C1 segment of cervical spinal cord (tissue), 14 donors: ENCODE measurements at places on chromosomes 5 and 9.

DNA sequence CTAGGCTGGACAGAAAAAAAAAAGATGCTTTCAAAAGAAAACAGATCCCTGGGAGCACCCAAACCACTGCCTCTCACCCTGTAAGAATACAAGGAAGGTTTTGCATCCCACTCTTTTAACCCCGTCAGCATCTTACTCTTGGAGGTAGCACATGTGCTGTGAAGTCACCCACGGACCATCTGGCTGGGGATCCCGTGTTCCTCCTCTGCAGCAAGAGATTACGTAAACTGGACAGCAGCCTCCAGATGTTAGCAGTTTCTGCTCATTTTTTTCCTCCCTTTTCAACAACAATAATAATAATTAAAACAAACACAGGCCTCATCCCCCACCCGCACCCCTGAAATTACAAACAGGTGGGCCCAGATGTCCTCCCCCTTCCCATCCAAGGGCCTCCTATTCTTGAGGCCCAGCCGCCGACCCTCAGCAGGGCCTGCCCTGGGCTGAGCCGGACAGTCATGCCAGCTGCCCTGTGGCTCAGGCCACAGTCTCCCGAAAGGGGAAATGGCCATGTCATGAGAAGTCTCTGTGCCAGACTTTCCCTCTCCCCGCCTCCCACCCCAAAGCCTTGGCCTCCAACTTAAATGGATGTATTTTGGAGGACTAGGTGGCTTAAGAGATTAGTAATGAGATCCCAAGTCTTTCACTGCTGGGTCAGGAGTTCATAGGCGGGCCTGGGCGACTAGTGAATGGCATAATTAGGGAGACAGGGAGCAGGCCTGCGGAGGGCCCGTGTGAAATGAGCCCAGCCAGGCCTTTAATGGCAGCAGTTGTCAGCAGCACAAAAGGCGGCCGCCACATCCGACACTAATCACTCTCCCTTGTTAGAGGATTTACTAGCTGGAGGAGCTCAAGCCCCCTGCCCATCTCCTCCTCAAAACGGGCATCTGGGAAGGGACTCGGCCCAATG is 165.1 kb downstream of the PAPPA start:
- no peak for DNase-seq

DNA sequence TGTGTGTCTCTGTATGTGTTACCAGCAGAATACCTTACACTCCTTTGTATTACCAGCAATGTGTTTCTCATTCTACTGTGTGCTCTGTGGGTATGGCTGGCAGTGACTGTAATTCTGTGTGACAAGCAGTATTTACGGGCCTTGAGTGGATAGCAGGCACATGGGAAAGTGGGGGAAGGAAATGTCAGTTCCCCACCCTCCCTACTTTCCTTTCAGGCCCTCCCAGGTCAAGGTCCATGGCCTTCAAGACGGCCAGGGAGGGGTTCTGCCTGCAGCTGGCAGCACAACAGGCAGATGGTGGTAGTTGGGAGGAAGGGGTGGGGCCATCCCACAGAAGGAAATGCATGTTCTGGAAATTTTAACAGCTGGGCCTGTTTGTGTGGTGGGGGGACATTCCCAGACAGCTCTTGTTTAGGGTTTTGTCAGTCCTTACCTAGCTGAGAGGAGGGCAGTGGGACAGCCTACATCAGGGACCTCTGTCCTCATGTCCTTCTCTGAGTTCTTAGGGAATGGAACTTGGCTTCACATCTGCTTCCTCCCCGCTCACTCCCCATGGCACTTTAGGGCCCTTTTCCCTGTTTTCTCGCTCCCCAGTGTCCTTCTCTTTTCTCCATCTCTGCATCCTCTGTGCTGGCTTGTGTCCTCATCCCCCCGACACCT is 14.6 kb upstream of the TNIP1 start:
- DNase-seq: no peak

GRCh38 chr5:149264439-149265067 is 7.1 kb upstream of the AFAP1L1 start:
- DNase-seq: no peak

DNA sequence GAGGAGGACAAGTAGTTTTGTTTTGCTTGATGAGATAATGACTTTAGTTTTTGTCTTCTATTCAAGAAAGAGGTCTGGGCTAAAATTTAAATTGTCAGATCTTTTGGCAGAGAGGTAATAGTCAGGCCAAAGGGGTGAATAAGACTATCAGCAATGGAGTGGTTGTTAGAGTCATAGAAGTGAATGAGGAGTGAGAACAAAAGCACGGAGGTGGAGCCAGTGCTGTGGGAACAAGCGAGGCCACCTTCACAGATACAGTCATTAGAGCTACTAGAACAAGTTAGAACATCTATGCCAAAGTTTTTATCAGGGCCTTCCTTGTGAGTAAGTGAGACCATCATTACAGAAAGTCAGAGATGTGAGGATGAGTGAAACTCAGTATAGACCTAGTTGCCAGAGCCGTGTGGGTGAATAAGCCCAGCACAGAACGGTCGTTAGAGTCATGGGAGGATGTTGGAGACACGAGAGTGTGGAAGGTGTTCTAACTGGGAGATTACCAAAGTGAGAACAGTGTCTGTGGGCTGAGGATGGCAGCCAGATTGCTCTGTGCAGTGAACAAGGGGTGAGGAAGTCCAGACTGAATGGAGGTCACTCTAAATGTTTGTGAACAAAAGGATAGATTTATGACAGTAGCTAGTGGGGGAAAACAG is 135.1 kb downstream of the RPS23 start:
- no peak for DNase-seq

DNA sequence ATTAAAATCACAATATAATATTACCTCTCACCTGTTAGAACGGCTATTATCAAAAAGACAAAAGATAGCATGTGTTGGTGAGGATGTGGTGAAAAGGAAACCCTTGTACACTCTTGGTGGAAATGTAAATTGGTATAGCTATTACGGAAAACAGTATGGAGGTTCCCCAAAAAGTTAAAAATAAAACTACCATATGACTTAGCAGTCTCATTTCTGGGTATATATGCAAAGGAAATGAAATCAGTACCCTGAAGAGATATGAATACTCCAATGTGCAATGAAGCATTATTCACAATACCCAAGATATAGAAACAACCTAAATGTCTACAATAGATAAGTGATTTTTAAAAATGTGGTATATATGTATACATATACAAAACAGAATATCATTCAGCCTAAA is 199.9 kb downstream of the SNX18 start:
- no peak for DNase-seq

GRCh38 chr5:41869151-41869723 is 988 bp downstream of the OXCT1 start:
- no peak for DNase-seq

- DNase-seq: no peak
Measured at GRCh38 chr5:83964271-83964670, 243.6 kb upstream of the HAPLN1 start.

DNA sequence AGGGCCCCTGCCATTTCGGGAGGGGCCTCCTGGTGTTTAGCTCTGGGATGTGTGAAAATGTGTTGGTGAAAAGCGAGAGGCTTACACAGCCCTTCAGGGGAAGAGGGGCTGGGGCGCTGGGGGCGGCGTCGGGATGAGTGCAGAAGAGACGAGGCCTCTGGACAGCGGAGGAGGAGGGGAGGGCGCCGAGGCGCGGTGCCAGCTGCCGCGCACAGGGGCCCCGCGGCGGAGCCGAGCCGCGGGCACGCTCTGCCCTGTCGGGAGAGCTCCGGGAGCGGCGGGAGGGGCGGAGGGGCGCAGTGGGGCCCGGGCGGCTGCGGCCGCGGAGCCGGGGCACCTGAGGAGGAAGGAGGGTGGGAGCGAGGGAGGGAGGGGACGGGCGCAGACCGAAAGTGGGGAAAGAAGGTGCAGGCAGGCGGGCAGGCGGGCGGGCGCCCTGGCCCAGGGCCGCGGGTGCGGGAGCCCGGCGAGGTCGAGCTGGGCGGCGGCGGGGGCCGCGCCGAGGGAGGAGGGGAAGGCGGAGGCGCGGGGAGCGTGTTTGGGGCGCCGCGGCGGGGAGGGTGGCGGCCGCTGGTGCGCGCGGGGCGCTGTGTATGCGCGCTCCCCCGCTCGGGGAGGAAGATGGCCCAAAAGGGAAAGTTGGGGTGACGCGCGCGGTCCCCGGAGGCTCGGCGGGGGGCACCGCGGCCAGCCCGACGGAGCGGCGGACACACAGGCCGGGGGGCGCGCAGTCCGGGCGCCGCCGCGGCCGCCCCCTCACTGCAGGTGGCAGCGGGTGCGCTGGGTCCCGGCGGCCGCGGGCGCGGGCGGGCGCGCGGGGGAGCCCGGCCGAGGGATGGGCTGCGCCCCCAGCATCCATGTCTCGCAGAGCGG is at the start of gene PDE8B:
PDE8B (plus strand) TSS at position 590 of the 873 bp plus-strand sequence; CDS start at position 836, 246 bp downstream.
- no peak for DNase-seq

GRCh38 chr5:757931-758697 is 26.4 kb downstream of the ZDHHC11B start:
- DNase-seq: no peak

- no peak for DNase-seq
Measured at GRCh38 chr5:168802337-168802736, 223.2 kb upstream of the PANK3 start.

DNA sequence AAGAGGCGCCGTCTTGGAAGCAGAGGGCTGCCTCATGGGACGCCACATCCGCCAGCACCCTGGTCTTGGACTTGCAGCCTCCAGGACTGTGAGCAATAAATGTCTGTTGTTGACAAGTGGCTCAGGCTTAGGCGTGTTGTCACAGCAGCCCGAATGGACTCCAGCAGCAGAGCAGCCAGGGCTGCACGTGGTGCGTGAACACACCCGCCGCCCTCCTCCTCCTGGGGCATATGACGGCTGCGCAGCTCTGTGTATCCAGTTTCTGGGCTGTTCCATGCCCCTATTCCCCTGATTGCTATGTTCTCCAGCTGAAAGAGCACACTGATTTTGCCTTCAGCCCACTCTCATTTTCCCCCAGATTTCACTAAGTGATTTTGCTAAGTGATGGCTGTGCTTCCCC is 36.0 kb upstream of the CLPTM1L start:
- DNase-seq: no peak

DNA sequence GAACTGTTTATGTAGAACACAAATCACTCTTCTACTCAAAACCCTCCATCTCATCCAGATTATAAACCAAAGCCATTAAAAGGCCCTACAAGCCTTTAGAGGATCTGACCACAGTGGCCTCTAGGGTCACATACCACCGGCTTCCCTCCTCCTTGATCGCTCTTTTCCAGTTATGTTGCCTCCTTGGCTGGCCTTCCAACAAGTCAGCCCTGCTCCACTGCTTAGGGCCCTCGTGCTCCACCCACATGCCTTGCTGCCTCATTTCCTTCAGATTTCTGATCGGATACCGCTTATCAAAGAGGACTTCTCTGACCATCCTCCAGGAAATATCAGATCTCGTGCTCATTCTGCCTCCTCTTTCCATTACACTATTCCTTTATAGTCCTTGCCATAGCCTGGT is 139.4 kb upstream of the RAI14 start:
- no peak for DNase-seq

GRCh38 chr5:157915638-157916037 is 56.7 kb upstream of the CLINT1 start:
- peak; percentile 80 for DNase-seq

- no peak for DNase-seq
Measured at GRCh38 chr9:121226175-121226574, 24.5 kb upstream of the RAB14 start.

- no peak for DNase-seq
Measured at GRCh38 chr5:139178589-139178917, 19.6 kb downstream of the SIL1 start.

GRCh38 chr5:132451387-132451786 is 39.2 kb downstream of the IRF1 start:
- no peak for DNase-seq

DNA sequence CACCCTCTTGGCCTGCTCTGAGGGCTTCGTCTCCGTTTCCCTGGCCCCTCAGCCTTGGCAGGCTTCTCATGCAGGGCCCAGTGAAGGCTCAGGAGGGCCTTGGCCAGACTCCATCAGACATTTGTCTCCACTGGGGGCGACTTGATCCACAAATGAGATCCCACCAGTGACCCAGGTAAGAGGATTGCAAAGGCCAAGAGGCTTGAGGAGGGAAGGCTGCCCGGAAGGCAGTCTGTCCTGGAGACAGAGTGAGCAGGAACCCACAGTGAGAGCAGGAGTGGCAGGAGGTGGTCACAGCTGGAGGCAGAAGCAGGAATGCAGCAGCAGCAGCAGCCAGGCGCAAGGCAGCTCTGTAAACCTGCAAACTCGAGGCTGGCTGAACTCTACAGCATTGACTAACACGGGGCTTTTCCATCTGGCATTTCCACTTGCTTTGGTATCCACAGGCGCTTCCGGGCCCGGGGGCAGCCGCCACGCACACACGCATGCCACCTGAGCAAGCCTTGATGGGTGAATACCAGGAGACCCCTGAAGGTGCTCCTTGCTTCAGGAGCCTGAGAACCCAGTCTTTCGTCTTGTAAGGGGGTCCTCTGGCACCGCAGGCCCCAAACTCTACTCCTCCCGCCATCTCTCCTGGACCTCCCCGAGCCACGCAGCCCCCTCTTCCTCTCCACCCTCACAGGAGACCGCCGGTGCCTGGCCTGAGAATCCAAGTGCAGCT is 14.7 kb downstream of the MGAT1 start:
- no peak for DNase-seq

GRCh38 chr9:109733690-109734089 is 46.3 kb upstream of the PALM2AKAP2 start:
- no peak for DNase-seq

DNA sequence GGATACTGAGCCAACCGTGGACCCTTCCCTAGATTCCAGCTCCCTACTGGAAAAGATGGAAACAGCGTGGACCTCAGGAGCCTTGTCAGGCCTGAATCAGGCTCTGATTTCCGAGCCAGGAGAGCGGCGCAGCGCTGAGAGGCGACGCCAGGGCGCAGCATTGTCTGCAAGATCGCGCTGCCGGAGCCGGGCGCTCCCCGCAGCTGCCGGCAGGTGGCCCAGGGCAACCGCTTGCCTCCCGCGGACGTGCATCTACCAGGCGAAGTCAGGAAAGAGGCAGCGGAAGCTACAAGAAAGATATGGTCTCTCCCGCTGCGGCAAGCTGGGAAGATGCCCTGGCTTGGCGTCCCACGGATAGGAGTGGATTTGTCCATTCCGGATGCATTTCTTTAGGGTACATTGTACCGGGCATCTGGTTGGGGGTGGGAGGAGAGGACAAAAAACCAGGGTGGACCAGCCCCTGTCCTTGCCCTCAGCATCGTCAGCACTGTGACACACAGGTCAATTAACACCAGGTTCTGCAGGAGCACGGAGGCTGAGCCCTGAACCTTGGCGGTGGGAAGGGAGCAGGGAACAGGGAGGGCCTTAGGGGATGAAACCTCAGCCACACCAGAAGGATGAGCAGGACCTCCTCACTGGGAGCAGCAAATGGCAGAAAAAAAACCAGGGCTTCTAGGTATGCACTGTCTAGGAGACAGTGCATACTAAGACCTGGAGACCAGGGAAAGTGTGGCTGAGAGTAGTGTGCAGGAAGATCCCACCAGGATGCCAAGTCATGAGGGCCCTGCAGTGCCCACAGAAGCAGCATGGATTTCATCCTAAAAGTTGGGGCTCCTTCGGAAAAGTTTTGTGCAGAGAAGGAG is 55.9 kb downstream of the SFXN1 start:
- DNase-seq: peak; percentile 42

DNA sequence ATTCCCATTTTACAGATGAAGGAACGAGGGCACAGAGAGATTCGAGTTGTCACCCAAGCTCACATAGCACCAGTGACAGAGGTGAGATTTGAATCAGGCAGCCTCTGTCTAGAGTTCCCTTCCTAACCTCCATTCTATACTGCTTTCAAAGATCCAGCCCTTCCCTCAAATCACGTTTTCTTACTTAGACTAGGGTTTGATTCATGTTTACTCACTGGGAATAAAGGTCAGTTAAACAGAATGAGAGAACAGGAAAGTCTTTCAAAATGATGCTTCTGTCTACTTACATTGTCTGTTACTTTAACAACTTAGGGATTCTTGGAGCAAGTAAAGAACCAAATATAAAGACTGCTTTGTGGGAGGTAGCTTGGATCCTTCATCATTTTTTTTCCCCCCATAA is 40.0 kb downstream of the ZFAND5 start:
- no peak for DNase-seq

GRCh38 chr5:175230299-175230698 is 213.7 kb downstream of the DRD1 start:
- DNase-seq: no peak
